Activated naive CD4-positive, alpha-beta T cell treated with anti-CD3 and anti-CD28 coated beads, Interleukin-2, amount 50 U/mL, for 16 hours (primary cell): ENCODE measurements at places on chromosomes 6 and 20.

- no peak for DNase-seq
These were observed 143.4 kb upstream of the PHACTR1 start for GRCh38 chr6:12572896-12573827.

DNA sequence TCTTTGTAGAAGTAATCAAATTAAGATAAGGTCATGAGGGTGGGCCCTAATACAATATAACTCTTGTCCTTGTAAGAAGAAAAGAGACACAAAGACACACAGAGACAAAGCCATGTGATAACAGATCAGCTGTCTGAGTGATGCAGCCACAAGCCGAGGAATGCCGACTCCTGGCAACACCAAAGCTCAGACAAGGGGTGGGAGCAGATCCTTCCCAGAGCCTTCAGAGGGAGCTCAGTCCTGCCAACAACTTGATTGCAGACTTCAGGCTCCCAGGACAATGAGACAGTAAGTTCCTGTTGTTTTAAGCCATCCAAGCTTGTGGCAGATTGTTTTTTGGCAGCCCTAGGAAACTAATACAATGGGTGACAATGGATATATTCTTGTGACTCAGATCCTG lies 325.0 kb upstream of the AGPAT4 start:
- no peak for DNase-seq

- no peak for DNase-seq
These were observed 38.2 kb upstream of the CCN6 start for GRCh38 chr6:112015725-112016124.

- no peak for DNase-seq
These were observed 219.2 kb downstream of the TRDN start for GRCh38 chr6:123417535-123417934.

DNA sequence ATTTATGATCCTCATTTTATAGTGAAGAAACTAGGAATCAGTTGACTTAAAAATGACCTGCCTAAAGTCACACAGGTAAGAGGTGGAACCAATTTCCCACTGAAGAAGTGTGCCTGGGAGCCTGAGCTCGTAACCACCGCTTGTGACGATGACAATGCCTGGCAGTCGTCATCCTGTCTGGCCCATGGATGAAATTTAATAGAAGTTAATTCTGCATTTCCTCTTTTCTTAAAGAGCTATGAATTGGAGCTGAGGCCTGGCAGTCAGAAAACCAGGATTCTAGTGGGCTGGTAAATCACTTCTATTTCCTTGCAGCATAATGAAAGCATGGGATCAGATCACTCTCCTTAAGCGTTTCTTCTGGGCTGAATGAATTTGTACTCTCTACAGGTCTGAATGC lies 200.0 kb upstream of the SGK1 start:
- DNase-seq: no peak
